Activated T-cell treated with anti-CD3 and anti-CD28 coated beads, Interleukin-2, amount 50 U/mL, for 1 hour (primary cell): ENCODE measurements at places on chromosomes 5 and 9.

DNA sequence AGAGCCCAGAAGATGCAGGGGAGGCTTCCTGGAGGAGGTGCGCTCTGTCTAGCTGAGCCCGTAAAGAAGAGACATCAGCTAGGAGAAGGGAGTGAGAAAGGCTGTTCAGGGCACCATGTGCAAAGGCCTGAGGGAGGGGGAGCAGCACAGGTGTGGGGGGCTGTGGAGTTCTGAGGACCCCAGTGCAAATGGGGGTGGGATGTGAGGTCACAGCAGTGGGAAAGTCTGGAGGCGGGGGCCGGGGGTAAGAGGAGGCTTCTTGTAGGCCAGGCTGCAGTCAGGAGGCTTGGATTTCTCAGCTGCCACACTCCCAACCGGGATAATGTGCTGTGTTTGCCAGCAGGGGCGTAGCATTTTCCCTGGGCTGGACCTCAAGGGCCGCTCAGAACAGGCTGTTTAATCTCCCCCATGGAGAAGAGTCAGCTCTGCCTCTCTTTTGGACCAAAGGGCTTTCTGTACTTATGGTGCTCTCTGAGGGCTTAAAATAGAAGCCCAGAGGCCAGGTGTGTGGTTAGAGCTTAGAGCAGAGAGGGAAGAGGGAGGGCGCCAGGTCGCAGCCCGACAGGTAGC, 5.7 kb downstream of the NEURL1B start:
- DNase-seq: no peak

GRCh38 chr5:112929336-112930081, 7.5 kb upstream of the REEP5 start:
- no peak for DNase-seq

DNA sequence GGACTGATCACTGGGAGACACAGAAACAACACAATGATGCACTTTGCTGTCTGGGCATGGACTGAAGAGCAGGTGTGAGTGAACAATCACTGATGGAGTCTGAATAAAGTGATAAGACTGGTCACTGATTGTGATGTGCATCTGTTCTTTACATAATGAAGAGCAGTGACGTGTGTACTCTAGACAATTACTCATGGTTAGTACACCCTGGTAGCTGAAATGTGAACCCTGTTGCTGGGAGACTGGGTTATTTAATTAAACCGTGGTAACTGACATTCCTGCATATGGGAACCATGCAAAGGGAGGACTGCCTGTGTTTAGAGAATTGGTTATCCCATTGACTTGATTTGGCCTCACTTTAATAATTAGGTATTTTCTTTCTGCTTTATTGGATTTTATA, 202.9 kb downstream of the NR2F1-AS1 start:
- no peak for DNase-seq

- no peak for DNase-seq
These were observed 94.0 kb downstream of the ACTL7B start for GRCh38 chr9:108761655-108762347.

DNA sequence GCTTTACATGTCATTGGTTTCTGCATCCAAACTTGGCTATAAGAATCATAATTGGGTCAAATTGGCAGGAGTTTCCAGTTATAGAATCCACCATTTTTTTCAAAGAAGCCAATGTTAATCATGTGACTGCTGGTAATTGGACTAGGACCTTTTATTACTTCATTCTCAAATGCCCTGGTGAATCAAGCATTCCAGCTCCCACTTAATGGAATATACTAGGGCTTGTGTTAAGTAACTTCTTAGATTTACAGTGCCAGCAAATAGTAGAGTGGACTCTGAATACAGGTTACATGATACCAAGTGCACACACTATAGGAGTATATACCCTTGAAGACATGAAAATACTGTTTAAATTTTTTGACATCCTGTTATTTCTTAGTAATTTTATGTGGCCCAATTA, 96.7 kb downstream of the NUDT12 start:
- no peak for DNase-seq

GRCh38 chr5:37174928-37175327, 74.2 kb downstream of the CPLANE1 start:
- no peak for DNase-seq

DNA sequence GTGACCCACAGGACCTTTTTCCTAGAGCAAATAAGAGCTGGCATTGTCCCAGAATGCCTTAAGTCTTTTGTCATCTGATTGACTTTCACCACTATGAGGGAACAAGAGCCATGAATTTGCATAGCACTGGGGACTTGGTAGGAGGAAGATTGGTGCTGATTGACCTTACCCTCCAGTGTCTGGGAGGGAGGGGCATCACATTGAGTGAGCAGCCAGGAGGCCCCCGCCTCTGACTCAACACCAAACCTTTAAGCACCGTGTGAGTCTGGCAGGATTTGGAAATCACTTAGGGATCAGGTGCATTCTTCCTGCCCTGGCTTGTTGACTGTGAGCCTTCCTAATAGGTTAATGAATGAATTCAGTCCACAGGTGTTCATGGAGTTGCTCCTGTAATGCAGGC, 40.7 kb downstream of the WNK2 start:
- DNase-seq: no peak

GRCh38 chr5:114319821-114320220, 42.0 kb upstream of the KCNN2 start:
- DNase-seq: no peak

- no peak for DNase-seq
These were observed 687.0 kb upstream of the FTMT start for GRCh38 chr5:121164632-121165031.

DNA sequence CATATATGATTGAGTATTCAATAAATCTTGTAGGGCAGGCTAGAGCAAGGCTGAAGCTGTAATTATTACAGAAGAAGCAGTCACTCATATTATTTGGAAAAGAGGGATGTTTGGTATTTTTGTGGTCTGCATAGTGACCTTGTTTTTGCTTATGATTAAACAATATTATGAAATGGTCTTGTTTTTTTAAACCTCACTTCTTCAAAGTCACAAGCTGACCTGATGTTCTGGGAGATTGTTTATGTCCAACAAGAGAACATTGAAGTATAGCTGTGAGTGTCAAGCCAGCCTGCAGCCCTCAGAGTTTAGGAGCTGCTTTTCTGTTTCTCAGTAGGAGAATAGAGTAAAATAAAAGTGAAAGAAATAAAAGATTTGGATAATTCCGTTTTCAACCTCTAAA, 342.2 kb downstream of the LRRC70 start:
- no peak for DNase-seq

DNA sequence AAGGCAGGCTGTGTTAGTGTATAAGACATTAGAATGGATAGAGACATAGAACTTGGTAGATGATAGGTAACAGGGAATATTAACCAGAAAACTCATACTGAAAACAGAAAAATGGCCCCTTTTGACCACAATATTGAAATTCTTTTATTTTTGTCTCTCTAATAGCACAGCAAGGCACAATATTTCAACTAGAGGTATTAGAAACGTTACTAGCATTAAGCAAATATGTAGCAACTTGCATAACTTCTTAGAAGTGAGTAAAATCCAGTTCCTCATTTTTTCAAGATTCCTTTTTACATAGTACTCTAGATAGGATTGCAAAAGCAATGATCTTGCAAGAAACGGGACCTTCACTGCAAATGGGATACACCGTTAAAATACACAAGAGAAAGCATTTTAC, 102.7 kb upstream of the VCAN start:
- no peak for DNase-seq

DNA sequence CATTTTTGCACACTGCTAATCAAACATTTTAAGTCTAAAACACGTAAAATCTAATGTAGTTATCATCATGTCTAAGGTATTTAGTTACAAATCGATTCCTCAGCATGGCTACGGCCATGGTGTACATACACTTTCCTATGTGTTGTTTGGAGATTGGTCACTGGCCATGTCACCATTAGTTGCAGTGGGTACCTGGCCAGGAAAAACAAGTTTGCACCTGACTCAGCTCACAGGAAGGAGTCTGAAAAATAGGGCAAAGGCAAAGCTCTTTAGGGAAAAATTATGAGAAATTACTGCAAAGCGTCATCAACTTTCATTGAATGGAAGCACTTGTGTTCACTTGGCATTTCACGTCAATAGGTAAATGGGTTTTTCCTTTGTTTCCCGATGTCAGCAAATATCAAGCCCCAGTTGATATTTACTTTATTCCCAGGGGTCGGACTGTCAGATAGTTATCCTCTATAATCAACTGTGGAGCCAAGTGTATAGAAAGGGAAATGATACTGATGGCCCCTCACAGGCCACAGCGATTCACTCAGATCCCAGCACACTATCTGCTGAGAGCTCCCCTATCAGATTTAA, 626.0 kb upstream of the ADAMTS16 start:
- DNase-seq: no peak

- DNase-seq: no peak
These were observed 16.2 kb upstream of the PAIP1 start for GRCh38 chr5:43573058-43573457.

DNA sequence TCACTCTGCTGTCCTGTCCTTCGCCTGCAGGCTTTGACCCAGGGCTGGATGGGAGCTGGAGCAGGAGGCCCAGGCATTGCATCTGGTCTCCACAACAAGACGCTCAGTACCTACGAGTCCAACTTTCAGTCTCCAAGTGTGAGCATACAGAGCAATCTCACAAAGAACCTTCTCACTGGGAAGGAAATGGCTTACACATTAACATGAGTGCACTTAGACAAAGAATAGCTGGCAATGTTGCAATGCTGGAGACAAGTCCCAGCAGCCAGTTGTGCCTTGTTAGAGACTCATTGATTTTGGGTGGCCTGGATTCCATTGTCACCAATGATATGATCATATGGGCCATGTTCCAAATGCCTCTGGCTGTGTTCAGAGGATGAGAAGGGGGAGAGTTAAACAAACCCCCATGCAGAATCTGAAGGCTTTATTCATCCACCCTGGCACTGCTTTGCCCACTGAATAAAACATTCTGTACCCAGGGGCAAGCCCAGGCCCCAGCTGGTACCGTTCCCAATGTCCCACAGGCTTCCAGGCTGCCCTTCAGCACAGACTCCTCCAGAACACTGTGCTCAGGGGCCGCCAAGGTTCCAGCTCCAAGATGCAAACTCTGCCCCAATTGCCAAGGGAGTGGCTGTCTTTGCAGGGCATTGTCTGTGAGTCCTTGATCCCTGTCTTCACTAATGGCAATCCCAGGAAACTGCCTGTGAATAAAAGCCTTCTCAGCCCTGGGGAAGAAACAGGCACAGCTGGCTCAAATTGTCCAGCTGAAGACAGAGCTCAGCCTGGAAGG, 185.5 kb downstream of the HSD17B3 start:
- no peak for DNase-seq

DNA sequence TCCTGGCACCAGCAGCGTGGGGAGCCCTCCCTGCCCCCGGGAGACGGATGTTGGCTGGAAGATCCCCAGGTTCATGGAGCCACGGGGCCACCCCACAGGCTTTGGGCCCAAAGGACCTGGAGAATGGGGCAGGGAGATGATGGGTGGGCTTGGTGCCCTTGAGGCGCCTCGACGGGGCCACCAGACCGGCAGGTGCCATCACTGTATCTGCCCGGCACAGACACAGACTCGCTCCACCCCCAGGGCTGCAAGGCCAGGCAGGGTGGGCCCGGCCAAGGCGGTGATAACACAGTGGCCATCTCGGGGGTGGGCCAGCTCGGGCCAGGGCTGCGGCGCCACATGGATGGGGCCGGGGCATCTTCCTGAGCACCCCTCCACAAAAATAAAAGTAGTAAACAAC, 35.0 kb upstream of the EGFL7 start:
- no peak for DNase-seq

DNA sequence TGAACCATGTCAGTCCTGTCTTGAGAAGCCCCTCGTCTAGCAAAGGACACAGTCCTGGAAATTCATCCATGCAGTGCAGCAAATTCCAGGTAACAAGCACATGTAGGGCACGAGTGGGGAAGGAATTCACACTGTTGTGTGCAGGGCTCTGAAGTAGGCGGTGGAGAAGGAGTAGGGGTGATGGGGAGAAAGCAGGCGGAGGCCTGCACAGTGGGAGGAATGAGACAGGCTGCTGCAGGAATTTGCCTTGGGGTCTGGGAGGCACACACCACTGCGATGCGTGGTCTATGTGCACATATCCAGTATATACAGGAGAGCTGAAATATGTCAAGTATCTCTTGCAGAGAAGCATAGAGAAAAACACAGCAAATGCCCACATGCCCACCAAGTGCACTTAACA, 249.2 kb upstream of the IRX2 start:
- DNase-seq: no peak

DNA sequence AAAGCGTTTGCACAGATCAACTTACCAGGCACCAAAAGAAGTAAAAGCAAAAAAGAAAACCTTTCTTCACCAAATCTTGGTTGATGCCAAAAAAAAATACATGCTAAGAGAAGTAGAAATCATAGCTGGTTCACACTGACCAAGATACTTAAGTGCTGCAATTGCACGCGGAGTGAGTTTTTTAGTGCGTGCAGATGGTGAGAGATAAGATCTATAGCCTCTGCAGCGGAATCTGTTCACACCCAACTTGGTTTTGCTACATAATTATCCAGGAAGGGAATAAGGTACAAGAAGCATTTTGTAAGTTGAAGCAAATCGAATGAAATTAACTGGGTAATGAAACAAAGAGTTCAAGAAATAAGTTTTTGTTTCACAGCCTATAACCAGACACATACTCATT, 36.4 kb upstream of the CCDC152 start:
- no peak for DNase-seq

GRCh38 chr5:64634997-64635686, 55.2 kb upstream of the SHISAL2B start:
- DNase-seq: no peak

- DNase-seq: no peak
These were observed 39.7 kb upstream of the BASP1 start for GRCh38 chr5:17177501-17178372.

DNA sequence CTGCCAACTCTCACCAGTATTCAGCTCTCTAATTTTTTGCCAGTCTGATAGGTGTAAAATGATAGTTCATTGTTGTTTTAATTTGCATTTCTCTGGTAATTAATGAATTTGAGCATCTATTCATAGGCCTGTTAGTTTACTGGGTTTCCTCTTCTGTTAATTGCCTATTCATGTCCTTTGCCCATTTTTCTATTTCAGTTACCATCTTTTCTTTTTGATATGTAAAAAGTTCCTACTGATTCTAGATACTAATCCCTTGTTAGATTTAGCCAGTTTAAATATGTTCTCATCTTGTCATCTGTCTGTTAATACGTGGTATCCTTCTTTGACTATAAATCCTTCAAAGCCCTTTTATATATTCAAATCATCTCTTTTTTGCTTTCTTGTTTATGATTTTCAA, 247.8 kb downstream of the ARHGAP26 start:
- DNase-seq: no peak
